ENCODE measurements at places on chromosomes 2 and 18.
A peak's percentile ranks its signal among the peaks of the same experiment; 100 is the strongest.

GRCh38 chr18:35077937-35078336, 36.7 kb downstream of the MAPRE2 start:
- no peak for DNase-seq

DNA sequence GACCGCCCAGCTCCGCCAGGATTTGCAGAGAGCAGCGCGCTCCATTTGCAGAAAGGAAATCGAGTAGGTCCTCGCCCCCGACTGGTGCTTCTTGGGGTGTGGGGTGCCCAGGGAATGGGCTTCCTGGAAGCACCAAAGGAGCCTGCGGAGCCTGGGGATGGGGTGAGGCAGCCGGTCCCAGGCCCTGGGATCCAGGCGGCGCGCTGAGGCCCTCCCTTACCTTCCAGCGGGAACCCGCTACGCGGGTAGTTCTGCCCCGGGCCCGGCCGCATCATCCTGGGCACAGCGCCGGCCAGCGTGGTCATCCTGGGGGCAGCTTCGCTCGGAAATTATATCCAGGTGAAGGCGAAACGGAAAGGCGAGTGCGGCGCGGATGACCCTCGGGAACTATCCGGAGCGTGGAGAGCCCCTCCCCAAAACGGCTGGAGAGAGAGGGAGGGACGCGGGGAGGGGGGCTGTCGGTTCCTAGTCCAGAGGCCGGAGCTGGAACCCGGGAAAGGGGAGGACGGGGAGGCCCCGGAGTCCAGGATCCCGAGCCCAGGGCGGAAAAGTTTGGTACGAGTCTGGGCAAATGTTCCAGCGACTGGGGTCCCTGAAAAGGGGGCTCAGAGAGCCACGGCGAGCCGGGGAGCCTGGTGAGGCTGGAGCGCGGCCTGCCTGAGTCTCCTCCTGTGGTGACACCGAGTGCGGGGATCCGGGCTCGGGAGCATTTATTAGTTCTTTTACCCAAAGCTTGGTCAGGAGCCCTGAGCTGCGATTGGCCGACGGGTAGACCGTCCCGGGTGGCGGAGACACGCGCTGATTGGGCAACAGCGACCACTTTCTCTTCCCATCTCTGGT, at the start of gene PAX3:
PAX3 (minus strand) TSS at position 688 of the 840 bp plus-strand sequence; CDS start at position 305, 383 bp downstream.
- no peak for DNase-seq

- no peak for DNase-seq
These were observed 28.5 kb upstream of the DNAH7 start for GRCh38 chr2:196096982-196097745.

- peak; percentile 24 for DNase-seq
These were observed 704 bp downstream of the ANKRD53 start for GRCh38 chr2:70979180-70979488.

DNA sequence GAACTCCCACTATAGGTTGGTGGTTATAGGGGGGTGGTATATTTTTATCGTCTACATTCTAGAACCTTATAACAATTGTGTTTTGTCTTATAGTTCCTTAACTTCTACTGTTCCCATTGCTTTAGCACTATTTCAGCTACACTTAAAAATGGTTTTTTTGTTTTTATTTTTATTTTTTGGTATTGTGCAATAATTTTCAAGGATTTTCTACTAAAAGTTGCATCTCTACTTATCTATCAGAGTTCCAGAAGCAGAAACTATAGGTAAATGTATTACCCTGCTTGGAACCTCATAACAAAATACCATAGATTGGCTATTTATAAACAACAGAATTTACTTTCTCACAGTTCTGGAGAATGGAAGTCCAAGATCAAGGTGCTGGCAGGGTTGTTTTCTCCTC, 981.6 kb upstream of the CNTNAP5 start:
- DNase-seq = no peak

All from fibroblast of villous mesenchyme (primary cell).